ENCODE measurements at places on chromosomes 4 and X.

DNA sequence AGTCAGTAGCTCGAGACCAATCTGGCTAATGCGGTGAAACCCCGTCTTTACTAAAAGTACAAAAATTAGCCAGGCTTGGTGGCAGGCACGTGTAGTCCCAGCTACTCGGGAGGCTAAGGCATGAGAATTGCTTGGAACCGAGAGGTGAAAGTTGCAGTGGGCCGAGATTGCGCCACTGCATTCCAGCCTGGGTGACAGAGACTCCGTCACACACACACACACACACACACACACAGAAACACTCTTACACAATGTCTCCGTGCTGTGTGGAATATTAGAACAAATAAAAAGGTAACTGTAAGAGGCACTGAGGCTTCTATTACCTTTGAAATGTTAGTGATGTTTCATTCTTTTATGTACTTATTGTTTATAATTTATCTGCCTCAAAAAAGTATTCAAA, 326.6 kb downstream of the GPAT3 start:
- no peak for DNase-seq

DNA sequence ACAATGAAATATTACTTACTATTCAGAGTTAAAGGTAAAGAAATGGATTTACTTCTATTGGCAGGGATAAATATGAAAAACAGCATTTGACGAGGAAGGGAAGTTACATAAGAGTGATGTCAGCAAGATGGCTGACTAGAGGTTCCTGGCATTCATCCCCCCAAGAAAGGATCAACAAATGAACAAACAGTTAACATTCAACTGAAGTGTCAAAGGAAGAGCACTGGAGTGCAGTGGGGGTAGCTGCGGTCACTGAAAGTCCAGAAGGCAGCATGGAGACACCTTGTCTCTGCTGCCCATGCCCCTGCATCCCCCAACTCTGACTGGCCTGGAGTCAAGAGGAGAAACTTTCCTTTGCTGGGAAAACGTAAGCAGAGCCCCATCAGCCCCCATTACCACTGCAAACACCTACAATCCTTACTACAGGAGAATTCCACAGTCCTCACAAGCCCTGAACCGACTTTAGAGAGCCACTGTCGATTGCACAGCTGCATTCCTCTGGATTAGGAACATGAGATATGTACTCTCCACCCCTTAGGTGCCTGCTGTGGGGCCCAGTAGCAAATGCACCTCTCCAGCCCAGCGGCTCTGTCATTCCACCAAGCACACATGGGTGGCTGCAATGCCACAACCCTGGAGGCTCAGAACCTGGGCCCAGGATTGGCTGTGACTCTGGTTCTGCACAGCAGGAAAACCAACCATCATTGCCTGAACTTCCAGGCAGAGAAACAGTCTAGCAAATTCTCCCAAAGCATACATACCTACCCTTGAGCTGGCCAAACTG, 79.5 kb downstream of the CBR4 start:
- no peak for DNase-seq

- no peak for DNase-seq
These were observed 61.9 kb upstream of the ZCCHC13 start for GRCh38 chrX:74242050-74242449.

DNA sequence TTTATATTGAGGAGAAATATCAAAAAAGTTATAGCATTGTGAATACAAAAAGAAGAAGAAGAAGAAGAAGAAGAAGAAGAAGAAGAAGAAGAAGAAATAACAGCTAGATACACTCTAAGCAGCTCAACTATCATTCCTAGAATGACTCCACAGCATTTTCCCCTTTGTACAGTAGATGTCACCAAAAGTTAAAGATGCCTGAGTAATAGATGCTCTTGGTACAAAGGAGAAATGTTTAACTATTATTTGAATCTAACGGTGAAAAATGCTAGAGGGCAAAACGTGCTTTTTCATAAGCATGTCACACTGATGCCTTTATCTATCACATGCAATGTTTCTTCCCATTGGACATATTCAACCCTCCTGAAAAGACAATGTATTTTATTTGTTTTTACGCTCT, 178.4 kb upstream of the GPRIN3 start:
- DNase-seq, result no peak

DNA sequence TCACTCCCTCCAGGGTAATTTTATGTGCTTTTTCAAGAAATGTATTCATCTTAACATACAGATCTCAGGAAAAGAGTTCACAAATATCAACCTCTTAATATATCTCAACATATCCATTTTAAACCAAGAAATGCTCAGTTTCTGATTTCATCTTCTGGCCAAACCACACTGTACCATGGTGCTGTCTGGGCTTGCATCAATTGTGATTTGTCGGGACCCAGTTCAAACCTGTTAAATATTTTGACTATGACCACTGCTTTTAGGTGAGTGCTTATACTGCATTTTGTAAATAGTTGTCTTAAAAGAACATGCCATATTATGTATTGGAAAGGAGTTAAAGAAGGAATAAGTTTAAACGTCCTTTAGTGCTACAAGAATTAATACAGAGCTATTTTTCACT, 352.1 kb downstream of the SPOCK3 start:
- DNase-seq, result no peak

- DNase-seq, result no peak
These were observed 53.2 kb downstream of the HTT-AS start for GRCh38 chr4:3021127-3021526.

DNA sequence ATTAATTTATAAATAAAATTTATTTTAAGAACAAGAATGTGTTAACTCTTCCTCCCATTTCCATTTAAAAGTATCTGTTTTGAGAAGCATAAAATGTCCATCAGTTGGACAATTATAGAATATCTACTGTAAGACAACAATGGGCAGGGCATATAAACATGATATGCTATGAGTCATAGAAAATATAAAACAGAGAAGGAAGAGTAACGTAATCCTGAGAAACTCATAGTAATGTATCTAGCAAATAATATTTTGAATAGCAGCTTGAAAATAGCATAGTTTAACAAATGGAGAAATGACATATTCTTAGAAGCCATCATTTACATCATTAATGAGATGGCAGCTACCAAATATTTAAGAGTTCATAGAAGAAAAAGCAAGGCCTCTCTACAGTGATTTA, 820.3 kb upstream of the PCDH10 start:
- DNase-seq, result no peak

DNA sequence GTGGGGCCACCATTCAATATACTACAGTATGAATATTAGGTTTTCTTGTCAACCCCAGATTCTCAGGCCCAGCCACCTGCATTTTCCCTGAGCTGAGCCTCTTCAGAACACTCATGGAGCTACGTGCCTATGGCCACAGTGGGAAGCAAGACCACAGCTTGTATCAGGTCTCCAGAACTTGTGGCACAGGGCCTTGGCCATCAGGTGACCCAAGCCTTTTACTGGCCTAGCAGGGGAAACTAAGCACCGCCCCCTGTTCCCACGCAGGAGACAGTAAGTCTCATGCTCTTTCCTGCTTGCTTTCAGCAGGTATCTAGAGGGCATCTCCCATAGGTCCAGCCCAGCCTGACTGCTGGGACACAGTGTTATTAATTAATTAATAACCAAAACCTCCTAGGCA, 138.4 kb upstream of the MAMLD1 start:
- DNase-seq, result no peak

- no peak for DNase-seq
These were observed 68.8 kb upstream of the CLNK start for GRCh38 chr4:10753336-10753735.

- DNase-seq, result no peak
These were observed 558.7 kb downstream of the SPRY1 start for GRCh38 chr4:123955167-123955800.

GRCh38 chrX:39642071-39642470, 455.7 kb downstream of the BCOR start:
- no peak for DNase-seq

DNA sequence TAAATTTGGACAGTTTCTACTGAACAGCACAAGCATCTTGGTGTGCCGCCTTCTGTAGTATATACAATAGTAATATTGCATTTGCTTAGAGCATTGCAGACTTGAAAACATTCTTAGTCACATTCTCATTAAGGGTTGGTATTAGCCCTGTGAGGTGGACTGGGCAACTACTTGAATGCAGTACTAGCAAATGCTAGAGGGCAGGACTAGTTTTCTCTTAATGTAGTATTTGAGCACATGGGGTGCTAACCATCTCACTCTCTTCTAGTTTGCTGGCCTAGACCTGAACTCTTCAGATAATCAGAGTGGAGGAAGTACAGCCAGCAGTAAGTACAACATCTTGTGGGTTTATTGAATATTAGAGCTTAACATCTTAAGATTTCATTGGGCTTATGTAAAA, 3.2 kb downstream of the DDX3X start:
- no peak for DNase-seq

DNA sequence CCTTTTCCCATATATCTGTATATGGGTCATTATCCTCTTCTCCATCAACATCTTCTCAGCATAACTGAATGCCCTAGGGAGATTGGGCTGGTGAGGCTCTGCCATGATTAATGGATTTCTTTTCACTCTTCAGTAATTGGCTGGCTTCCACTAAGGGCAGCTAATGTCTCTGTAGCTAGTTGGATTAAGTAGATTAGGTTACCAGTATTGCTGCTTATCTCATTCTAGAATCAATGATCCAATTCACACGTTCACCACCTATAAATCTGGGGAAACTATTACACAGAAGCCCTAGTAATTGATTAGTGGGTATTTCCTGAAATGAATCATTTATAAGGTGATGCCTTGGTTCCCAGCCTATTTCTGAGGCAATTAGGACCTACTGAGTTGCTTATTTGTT, 94.8 kb downstream of the KDR start:
- DNase-seq, result no peak

GRCh38 chr4:80307774-80308465, 27.6 kb upstream of the CFAP299 start:
- no peak for DNase-seq

- no peak for DNase-seq
These were observed 11.0 kb downstream of the STIM2 start for GRCh38 chr4:26871611-26872010.

DNA sequence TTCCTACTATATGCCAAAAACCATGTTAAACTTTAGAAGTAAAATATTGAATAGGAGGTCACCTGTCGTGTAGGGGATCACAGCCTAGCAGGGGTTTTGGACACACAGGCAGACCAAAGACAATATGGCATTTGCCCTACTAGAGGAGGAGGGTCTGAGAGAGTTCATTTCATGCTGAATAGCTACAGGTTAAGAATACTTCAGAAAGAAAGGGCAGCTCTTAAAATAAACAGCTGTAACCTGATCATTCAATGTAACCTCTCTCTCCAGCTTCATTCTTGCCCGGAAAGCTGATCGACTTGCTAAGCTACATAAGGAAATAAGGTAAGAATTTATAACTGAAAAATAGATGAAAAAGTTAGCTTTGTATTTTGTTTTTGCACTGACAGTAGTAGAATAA, 79.9 kb downstream of the MAOA start:
- no peak for DNase-seq

GRCh38 chrX:10169175-10169574, 12.4 kb downstream of the CLCN4 start:
- DNase-seq, result no peak

Measured in stimulated activated CD8-positive, alpha-beta memory T cell treated with anti-CD3 and anti-CD28 coated beads, Interleukin-4, amount 100 ng/mL, for 4 hours (primary cell).